Stimulated activated CD4-positive, alpha-beta T cell treated with anti-CD3 and anti-CD28 coated beads, TNF-alpha, amount 100 ng/mL, for 4 hours (primary cell): ENCODE measurements at places on chromosomes 7 and 10.

GRCh38 chr7:50421043-50421442 lies 29.1 kb downstream of the FIGNL1 start:
- DNase-seq, result no peak

GRCh38 chr7:141847996-141848395 lies 6.7 kb upstream of the PRSS37 start:
- no peak for DNase-seq

DNA sequence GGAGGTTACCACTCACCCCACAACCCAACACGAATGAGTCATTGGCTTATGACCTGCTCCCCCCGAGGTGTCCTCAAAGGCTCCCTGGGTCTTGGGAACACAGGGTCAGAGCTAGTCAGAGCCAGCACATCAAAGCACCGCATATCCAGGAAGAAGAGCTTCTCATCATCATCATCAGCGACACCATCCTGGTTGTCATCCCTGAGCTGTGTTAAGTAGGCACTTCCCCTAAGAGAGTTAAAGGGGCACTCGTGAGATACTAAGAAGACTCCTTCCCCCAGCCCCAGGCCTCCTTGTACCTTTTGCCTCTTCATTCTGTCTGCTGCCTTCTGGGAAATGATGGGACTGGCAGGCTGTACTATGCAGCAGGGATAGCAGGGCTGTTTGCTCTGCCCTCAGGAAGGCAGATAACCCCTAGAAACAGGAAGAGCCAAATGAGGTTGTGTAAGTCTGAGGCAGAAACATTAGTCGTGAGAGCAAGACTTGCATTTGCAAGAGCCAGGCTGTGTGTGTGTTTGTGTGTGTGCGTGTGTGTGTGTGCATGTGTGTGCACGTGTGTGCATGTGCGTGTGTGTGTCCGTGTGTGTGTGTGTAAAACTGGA lies 11.1 kb upstream of the CPA1 start:
- DNase-seq, result no peak

- no peak for DNase-seq
Observed at GRCh38 chr10:85921789-85922188, 444.8 kb downstream of the GRID1 start.

- DNase-seq, result no peak
Observed at GRCh38 chr10:103570844-103571655, 77.5 kb downstream of the NEURL1 start.

DNA sequence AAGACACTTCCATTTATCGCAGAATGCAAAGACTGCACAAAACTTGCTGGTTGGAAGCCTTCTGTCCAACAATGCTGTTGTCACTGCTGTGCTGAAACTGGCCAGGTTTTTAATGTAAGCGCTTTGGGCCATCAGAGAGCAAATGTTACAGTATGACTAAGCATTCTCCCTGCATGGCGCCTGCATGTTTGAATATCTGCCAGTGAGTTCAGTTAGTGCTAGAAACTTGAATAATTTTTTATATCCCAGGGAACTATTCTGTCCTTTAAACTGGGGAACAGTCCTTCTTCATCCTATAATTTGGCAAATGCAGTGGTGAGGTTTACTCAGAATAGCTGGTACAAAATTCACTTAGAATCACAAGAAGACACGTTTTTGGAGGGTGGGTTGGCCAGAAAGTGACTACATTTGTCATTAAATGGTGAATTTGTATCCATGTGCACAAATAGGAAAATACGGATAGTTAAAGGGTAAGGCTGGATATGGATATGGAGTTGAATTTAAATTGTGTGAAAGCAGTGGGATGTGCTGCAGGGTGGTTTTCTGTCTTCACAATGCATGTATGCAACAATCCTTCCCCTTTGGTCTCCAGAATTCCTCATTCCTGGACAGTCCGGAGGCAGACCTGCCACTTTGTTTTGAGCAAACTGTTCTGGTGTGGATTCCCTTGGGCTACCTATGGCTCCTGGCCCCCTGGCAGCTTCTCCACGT lies 1.7 kb downstream of the ABCC2 start:
- no peak for DNase-seq

GRCh38 chr7:30434140-30434799 lies 44.3 kb downstream of the NOD1 start:
- no peak for DNase-seq

DNA sequence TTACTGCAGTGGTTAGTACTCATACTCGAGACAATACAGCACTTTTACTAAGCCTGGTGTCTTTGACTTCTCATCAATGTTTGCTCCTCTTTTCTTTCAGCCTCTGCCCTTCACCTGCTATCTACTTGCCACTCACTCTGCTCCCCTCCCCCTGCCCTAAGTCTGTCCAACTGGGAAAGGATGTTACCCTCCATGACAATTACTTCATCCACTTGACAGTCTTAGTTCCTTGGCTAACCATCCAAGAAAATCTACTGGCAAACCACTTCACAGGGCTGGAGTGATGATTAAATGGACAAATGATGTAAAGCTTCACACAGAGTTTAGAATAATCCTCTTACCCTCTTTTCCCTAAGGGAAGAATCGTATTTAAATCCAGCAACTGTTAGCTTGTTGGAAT lies 8.2 kb upstream of the DLD start:
- no peak for DNase-seq

GRCh38 chr7:100582650-100583049 lies 3.3 kb downstream of the LRCH4 start:
- DNase-seq, result no peak

- DNase-seq, result no peak
Observed at GRCh38 chr10:114653926-114654325, 4.1 kb downstream of the ABLIM1 start.

DNA sequence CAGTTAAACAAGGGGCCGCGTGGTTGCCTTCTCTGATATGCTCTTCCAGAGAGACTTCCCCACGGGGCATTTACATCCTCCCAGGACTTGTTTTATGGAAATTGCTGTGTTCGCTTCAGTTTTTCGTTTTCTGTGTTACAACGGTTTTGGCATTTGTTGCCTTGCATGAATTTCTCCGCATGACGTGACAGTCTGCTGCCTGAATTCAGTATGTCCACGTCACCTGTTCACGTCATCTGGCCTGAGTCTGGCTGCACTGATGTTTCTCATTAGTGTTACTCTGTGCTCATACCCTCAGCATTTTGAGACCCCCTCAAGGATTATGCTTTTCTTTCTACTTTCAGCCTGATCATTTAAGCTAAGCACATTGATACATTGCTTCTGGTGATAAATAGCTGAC lies 49.1 kb upstream of the INSYN2A start:
- DNase-seq, result no peak

DNA sequence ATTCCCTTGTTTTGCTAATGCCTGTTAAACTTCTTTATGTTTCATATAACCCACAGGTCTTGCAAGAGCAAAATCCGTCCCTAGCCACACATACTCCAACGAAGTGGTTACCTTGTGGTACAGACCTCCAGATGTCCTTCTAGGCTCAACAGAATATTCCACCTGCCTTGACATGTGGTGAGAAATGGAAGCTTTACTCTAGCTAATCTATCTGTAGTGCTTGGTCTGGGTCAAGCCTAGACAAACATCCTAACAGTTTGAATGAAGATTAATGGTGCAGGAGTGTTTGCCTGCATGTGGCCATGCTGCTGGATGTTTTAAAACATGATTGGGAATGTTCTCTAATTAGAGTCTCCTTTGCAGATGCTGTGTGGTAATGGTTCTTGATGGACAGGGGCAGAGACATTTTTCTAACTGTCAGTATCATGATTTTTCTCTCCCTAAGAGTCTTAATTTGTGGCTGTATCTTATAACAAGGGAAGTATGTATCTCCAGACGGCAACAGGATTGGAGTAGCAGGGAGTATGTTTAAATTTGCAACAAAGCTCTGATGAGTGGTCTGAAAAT lies 308.5 kb upstream of the FZD1 start:
- no peak for DNase-seq

DNA sequence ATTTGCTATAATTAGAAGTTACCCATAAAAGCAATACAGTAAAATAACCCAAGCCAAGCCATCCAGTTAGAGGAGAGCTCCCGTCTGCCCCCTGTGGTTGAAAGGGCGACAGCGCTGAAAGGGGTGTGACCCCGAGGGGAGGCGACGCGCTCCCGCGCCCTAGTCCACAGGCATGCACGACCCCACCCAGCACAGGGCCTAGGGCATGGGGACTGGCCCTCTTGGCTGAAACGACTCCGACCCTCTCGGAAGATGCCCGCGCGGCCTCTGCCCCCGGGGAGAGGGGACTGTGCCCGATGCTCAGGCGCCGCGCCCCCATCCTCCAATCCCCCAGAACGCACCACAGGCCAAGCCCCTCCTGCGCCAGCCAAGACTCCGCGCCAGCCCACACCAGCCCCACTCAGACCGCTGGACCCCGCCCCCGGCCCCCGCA lies 64.0 kb downstream of the CSGALNACT2 start:
- DNase-seq, result peak; percentile 21

DNA sequence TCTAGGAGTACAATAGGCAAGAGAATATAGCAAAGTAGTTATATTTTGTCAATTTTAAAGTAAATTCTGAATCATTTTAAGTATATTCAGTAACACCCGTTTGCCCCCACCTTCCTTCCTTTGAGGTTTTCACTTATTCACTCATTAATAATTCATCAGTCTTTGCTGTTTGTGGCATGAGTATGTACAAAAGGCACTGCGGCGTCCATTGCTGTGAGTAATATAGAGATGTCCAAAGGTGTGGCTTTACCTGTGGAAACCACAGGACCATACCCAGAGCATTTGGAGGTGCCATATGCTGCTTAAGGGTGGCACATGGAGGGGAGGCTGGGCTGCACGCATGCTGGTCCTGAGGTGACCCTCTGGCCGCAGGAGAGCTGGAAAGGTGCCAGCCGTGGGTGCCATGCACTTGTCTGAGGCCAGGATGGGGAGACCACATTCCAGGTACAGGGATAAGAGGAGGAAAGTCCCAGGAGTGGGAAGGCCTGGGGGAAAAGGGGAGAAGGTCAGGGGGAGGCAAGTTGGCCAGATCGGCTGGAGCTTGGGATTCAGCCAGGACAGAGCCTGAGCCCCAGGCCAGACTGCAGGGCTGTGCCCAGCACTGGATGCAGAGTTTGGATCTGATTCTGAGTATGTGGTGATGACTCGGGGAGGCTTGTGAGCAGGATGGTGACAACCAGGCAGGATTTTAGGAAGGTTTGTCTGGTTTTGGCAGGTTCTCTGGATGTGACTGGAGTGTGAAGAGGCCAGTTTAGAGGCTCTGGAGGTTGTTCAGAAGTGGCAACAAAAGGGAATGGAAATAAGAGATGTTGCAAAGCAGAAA lies 223.4 kb downstream of the MGMT start:
- no peak for DNase-seq

GRCh38 chr7:34544621-34545020 lies 113.4 kb upstream of the NPSR1 start:
- DNase-seq, result no peak

- no peak for DNase-seq
Observed at GRCh38 chr10:79179164-79179956, 110.6 kb downstream of the ZMIZ1 start.

GRCh38 chr10:125083576-125083920 lies 76.8 kb downstream of the CTBP2 start:
- no peak for DNase-seq
